Hematopoietic multipotent progenitor cell treated with erythropoietin and hydrocortisone succinate and interleukin-3 and kit ligand, for 17 days (in vitro differentiated cells): ENCODE measurements at places on chromosomes 13 and 19.

DNA sequence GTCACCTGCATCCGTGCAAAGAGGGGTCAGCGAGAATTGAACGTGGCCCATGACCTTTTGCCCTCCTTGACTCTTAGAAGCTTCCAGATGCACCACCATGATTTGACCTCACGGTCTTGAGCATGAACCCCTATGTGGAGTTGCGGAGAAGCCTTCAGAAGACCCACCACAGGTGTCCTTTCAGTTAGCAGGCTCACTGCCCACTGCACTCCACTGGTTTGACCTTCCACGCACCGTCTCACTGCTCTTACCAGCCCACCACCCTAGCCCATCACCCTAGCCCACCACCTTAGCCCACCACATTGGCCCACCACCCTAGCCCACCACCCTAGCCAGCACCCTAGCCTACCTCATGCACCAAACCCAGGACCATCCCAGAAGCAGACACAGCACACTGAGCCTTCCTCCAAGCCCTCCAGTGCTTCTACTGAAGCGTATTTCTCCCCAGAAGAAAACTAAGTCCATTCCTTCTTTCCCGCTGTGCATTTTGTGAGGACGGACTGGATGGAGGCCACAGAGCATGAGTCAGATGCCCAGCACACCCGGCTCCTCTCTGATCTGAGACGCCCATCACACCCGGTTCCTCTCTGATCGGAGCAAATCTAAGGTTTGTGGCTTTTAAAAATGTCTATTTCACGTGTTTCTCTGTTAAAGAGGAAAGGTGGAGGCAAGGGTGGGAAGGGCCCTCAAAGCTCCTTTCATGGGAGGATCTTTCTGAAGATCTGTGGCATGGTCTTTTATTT, 45.8 kb downstream of the SOX1 start:
- DNase-seq: no peak

- no peak for DNase-seq
Measured at GRCh38 chr19:2358548-2359173, 1.4 kb upstream of the TMPRSS9 start.

GRCh38 chr13:32676242-32676641, 90.0 kb downstream of the PDS5B start:
- no peak for DNase-seq

DNA sequence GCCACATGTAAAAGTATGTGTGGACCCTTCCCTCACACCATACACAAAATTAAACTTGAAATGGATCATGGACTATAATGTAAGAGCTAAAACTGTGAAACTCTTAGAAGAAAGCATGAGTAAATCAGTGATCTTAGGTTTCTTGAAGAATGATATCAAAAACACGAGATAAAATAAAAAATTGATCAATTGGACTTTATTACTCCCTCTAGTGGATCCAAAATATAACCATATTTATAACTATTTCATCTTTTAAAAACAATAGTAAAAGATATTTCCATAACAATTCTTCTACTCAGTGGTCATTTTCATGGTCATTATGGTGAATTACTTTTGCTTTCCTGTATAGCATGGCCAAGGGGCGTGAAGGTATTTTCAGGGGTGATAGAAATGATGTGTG, 174.6 kb upstream of the LSM14A start:
- DNase-seq: no peak

DNA sequence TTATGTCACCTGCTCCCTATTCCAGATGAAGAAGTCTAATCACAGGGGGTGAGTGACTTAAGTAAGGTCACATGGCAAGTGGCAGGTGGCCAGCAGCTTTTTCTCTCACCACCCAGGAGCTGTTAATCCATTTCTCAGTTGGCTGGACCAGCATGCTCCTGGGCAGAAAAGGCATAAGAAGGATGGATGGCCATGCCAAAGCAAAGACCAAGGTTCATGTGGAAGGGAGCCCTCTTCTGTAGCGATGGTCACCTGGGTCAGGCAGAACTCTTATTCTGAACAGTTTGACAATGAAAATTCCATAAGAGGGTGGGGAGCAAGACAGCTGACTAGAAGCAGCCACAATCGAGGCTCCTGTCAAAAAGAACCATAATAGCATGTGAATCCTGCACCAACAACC, 538.1 kb downstream of the SUCLA2 start:
- no peak for DNase-seq

DNA sequence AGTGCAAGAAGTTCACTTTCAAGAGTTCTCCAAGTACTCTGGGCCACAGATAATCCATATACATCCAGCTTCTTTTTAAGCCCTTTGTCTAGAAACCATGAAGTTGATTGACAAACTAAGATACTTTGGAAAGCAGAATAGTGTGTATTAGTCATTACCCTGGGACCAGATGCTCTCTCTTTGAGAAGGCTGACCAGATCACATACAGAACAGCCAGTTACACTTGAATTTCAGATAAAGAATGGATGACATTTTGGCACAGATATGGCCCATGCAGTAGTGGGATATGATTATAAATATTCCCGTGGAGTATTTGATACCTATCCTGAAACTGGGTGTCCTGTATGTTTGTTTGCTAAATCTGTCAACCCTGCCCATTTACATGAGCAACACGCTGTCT, 414.2 kb downstream of the KLF5 start:
- DNase-seq: no peak

- no peak for DNase-seq
Measured at GRCh38 chr19:19900139-19900728, 512 bp upstream of the ZNF93 start.

DNA sequence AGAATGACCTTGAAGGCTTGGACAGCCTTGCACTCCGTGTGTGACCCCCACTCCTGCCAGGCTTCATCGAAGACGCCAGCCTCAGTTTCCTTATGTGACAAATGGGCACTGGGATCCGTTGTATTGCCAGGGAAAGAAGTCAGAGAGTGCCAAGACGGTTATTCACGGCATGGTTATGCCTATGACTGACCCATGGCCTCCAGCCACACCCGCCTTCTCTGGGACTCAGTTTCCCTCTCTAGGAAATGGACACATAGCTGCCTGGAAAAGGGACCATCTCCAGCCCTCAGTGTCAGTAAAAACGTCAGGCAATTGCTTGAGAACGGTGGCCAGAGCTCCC, 915 bp upstream of the UBE2S start:
- no peak for DNase-seq

DNA sequence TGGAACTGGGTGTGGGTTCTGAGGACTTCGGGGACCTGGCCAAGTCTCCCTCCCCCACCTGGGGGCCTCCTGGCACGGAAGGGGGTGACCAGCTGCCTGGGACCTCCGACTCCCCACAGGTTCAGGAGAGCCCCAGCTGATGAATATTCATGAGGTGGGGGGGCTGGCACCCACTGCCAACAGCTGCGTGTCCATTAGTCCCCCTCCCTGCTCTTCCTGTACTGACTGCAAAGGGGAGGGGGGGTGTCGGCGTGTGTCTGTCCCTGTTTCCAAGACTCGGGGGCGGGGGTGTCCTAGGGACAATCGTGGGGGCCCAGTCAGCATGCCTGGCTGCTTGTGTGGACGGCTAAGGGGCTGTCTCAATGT, 10.6 kb upstream of the NFIX start:
- no peak for DNase-seq

GRCh38 chr19:16070366-16070990, 5.8 kb upstream of the TPM4 start:
- DNase-seq: peak; percentile 42

DNA sequence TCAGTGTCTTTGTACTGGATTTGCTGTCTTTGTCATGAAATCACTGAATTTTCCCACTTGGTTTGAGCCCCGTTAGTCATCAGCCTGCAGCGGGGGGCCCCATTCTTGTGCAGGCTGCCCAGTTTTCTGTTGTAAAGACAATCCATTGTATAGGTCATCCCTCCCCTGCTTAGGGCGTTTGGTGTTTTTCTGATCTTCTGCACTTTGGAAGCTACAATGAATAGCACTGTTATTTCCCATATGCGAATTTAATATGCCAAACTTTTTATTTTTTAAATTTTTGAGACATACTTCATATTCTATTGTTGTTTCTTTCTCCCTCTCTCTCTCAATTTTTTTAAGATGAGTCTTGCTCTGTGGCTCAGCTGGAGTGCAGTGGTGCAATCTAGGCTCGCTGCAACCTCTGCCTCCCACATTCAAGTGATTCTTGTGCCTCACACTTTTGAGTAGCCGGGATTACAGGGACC, 9.0 kb downstream of the SLC27A1 start:
- DNase-seq: no peak

DNA sequence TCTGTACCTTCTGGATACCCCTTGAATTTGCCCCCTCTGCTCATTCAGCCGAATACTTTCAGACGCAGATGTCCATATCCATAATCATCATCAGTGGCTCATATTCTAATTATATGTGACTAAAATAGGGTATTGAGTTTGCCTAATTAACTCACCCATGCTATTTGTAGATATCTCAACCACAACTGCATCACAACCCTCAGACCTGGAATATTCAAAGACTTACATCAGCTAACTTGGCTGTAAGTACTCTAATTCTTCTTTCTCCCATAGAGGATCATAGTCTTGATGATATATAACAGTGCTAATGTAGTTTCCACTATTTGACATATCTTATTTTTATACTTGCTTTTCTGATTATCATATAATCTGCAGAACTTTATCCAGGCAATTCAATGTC, 35.8 kb downstream of the RXFP2 start:
- no peak for DNase-seq

DNA sequence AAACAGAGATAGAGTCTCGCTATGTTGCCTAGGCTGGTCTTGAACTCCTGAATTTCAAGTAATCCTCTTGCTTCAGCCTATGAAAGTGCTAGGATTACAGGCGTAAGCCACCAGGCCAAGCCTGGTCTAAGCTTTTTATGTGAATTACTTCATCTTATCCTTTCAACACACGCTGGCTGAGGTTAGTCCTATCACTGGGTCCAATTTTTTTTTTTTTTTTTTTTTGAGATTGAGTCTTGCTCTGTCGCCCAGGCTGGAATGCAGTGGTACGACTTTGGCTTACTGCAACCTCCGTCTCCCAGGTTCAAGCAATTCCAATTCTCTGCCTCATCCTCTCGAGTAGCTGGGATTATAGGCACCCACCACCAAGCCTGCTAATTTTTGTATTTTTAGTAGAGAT, 10.4 kb downstream of the MYO1F start:
- no peak for DNase-seq

GRCh38 chr13:50927701-50928100, 18.1 kb downstream of the RNASEH2B start:
- DNase-seq: no peak

GRCh38 chr19:17966550-17967256, at the start of gene KCNN1:
TSS of gene KCNN1 (plus strand) at chr19:17967107. CDS start at chr19:17973889, 6,782 bp downstream.
- DNase-seq: no peak

GRCh38 chr13:90420683-90421082, 926.8 kb upstream of the MIR17HG start:
- DNase-seq: no peak

- no peak for DNase-seq
Measured at GRCh38 chr13:87851410-87851809, 180.2 kb downstream of the SLITRK5 start.

DNA sequence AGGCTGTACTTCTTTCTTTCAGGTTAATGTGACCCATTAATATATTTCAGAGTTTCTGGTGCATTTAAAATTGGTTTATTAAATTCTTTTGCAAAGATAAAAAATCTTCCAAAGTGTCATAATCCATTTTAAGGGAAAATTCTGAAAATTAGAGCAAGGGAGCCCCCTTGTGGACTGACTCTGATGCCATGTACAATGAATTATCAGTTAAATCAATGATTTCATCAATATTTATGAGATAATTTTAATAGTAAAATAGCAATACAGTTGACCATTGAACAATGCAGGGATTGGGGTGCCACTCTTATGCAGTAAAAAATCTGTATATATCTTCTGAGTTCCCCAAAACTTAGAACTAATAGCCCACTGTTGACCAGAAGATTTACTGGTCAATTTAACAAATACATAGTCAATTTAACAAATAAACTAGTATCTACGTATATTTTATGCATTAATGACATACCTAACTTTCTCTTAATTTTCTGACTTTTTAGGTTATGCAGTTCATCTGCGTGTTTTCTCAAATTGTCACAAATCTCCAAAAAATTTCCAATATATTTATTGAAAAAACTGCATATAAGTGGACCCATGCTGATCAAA, 479.1 kb upstream of the MIR17HG start:
- no peak for DNase-seq

GRCh38 chr13:85640727-85641126, 158.5 kb downstream of the SLITRK6 start:
- DNase-seq: no peak
